T-helper 22 cell (primary cell): ENCODE measurements at places on chromosomes 7 and 10.

DNA sequence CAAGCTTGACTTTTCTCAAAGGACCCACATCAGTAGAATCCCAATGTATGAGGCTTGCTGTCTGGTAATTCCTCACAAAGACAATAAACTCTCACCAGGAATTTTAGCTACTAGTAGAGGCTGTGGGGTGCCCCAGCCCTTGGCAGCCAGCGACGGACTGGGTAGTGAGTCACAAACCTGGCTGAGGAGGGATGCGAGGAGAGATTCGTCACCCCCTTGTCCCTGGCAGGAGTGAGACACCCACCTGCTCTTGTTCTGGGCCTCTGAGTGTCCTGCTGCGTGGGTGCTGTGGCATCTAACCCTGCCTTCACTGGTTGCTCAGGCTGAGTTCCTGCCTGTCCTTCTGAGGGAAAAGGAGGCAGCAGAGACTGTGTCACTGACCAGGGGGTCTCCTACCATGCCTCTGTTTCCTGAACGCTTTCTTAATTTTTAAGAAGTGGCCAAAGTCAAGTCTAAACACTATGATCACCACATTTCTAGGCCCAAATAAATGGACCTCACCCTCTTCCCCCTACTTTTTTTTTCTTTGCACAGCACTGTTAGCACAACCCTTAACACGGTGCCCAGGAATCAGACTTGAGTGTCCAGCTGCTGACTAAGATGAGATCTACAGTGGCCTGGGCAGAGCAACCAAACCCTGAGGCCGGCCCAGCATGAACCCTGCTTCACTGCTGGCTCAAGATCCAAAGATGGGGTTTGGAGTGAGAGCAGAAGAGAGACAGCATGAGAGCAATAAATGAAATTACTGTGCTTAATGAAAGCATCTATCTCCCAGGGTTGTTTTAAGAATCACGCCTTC, 146.4 kb downstream of the ANLN start:
- DNase-seq, result no peak

DNA sequence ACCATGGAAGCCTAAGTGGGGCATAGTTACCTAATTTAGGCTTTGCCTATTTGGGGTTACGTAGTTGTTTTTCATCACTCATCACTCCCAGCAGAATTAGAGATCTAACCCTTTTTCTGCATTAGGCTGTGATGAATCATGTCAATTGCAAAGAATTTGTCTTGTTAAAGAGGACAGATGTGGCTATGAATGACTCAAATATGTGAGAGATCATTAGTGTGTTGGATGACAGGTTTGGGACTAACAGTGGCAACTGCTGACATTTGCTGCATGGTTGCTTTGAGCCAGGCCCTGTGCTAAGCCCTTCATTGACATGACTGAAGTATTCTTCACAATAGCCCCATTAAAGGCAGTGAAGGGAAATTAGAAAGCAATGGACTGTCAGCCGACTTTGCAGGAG, 83.4 kb upstream of the BMPER start:
- no peak for DNase-seq

GRCh38 chr10:124957404-124957947, 15.6 kb downstream of the ZRANB1 start:
- DNase-seq, result no peak

- DNase-seq, result no peak
These were observed 80.5 kb downstream of the ADAM22 start for GRCh38 chr7:88014581-88014980.

- no peak for DNase-seq
These were observed at the start of gene TET1 for GRCh38 chr10:68560186-68560942. Gene TET1, plus strand, starts transcription at chr10:68560337. Its CDS starts 12,002 bp downstream, at chr10:68572339.

GRCh38 chr7:341841-342638, 52.1 kb downstream of the FOXL3 start:
- DNase-seq, result no peak

DNA sequence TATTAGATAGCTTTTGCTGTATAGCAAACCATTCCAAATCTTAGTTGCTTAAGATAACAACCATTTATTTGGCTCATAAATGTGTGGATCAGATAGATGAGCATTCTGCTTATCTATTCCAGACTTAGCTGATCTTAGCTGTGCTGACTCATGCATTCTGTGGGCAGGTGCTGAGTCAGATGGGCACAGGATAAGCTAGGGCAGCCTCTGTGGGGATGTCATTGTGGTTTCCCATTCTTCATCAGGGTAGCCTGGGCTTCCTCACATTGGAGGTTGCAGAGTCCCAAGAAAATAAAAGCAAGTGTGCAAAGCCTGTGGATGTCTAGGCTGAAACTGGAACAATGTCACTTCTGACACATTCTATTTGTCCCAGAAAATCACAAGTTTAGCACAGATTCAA, 917.0 kb downstream of the TYW1 start:
- DNase-seq, result no peak

DNA sequence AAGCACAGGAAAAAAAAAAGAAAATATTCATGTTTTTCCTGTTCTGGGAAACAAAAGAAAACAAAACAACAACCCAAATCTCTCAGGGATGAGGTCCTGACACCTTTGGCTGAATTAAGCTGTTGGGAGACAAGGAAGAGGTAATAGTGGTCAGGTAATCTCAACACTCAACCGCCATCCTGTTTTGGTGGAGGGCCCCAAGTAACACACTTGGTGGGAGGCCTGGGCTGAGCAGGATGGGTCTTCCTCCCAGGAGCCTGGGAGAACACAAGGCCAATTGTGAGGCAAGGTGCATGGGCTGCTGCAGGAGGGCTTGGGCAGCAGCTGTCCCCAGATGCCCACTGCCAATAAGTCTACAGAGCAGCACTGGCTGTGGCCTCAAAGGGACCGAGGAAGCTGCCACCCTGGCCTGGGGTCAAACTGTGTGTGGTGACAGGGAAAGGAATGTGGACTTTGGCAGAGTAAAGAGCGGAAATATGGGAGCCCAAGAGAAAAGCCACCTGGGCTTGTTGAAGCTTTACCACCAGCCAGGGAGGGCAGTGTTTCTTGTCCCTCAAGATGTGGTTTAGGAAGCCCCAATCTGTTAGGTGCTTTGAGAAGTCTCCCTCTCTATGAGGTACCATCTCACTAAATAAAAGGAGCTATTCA, 93.5 kb upstream of the SLC25A13 start:
- DNase-seq, result no peak

- DNase-seq, result no peak
These were observed 120.2 kb upstream of the ODAD2 start for GRCh38 chr10:28118985-28119628.
